Hematopoietic multipotent progenitor cell (in vitro differentiated cells): ENCODE measurements at places on chromosomes 16 and 17.

GRCh38 chr17:1260086-1260769, 10.0 kb upstream of the BHLHA9 start:
- no peak for DNase-seq

DNA sequence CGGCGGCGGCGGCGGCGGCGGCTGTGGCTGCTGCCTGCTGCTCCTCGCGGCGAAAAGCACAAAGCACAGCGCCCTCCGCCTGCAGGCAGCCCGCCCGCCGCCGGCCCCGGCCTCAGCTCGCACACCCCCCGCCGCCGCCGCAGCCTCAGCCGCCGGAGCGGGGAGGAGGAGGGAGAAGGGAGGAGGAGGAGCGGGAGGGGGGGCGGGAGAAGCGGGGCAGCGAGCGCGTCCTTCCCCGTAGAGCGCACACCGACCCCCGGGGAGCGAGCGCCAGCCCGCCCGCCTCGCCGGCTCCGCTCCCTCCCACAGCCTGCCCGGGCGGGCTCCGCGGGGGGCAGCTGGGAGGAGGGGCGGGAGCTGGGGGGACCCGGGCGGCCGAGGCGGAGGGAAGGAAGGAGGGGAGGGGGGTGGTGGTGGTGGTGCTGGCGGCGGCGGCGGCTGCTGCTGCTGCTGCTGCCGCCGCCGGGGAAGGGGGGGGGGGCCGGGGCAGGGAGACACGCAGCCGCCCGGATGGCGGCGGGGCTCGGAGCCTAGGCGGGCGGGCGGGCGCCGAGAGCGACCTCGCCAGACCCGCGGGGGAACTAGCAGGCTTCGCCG, at the start of gene UBTF:
Gene UBTF (minus strand): TSS at position 60 of the 597 bp plus-strand sequence. CDS start 1,446 bp downstream, outside the sequence.
- DNase-seq: peak; percentile 52

- DNase-seq: peak; percentile 63
Measured at GRCh38 chr17:56675876-56676660, 82.6 kb downstream of the NOG start.

DNA sequence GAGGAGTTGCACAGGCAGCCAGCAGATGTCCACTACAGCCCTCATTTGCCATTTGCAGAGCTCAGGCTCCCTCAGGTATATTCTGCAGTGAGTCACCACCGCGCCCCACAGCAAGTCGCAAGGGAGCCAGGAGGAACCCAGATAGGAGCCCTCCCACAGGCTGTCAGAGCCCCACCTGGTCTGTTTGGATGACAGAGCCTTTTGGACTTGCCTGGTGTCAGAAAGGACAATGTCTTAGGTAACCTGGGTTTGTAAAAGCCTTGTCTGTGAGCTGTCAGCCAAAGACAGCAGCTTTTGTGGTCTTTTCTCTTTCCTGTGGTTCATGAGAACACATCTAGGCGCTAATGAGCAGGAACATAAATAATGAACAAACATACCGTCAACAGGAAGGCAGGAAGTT, 70.9 kb downstream of the GNAO1 start:
- DNase-seq: peak; percentile 62
